ENCODE measurements at places on chromosomes 3 and 15.

DNA sequence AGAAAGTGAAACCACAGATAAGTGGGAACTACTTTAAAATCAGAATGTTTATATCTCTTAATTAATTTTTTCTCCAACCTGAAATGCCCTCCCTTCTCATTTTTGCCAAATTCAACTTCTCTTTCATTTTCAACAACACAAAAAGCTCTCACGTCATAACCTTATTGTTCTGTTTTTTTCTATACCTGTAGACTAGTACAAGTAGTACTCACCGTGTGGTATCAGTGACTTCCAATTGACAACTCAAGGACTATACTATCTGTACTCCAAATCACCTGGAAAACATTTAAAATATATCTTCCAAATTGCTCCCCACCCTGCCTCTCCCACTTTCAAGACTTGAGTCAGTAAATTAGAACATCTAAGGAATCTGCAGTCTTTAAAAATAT is 72.8 kb upstream of the ZNF280D start:
- DNase-seq: no peak

GRCh38 chr3:18898911-18899310 is 249.4 kb upstream of the KCNH8 start:
- no peak for DNase-seq

DNA sequence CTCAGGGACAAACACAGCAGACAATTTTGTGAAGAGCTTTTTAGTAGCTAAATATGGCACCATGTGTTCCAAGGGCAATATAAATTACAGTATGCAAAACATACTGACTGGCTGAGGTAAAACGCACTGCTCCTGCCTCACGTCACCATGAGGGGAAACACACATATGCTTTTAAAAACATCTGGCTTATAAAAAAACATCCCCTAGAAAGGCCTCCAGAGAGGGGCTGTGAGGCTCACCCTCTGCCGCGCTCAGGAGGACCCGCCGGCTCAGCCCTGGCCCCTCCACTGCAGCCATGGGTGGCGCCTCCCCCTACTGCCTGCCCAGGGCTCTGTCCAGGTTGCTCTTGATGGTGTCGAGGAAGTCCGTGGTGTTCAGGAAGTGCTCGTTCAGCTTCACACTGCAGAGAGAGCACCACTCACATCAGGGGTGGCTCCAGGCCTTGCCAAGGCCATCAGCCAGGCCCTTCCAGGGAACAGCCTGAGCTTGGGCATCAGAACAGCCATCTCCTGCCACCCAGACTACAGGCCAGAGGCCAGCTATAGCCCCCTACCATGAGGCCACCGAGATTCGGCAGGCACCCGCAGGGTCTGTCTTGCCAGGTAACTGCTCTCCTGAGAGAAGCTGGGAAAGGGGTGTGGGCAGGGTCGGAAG is 18.2 kb downstream of the IDH2 start:
- DNase-seq: no peak

DNA sequence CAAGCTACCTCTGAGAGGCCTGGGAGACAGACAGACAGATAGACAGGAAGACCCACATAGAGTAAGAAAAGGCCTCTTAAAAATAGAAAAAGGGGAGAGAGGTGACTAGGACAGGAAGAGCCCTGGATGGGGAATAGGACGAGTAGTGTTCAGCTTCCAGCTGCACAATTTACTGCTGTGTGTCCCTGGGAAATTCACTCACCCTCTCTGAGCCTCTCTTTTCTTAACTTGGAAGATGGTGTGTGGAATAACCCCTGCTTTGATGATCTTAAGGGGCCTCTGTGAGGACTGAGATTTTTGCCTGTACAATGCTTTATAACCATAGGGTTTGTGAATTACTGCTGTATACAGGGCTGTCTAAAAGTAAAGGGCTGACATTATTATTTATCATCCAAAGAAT is 37.5 kb downstream of the FEM1B start:
- no peak for DNase-seq

DNA sequence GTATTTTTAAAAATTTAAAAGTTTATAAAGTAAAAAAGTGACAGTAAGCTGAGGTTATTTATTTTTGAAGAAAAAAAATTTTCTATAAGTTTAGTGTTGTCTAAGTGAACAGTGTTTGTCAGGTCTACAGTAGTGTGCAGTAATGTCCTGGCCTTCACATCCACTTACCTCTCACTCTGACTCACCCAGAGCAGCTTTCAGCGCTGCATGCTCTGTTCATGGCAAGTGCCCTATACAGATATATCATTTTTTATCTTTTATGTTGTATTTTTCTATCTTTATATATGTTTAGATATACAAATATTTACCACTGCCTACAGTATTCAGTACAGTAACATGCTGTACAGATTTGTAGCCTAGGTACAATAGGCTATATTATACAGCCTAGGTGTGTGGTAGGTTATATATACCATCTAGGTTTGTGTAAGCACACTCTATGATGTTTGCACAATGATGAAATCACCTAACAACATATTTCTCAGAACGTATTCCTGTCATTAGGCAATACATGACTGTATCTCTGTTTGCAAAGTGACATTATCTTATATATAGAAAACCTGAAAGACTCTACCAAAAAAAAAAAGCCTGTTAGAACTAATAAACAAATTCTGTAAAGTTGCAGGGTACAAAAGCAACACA is 75.9 kb upstream of the TMC3 start:
- DNase-seq: no peak

- DNase-seq: no peak
Measured at GRCh38 chr3:10688548-10689172, 127.4 kb upstream of the SLC6A11 start.
